CD8-positive, alpha-beta T cell (primary cell): ENCODE measurements at places on chromosomes 7 and 10. TPM values are rescaled to one million over a fixed set of nuclear protein-coding genes. Genes with fewer than 3 reads are reported as not detected.

DNA sequence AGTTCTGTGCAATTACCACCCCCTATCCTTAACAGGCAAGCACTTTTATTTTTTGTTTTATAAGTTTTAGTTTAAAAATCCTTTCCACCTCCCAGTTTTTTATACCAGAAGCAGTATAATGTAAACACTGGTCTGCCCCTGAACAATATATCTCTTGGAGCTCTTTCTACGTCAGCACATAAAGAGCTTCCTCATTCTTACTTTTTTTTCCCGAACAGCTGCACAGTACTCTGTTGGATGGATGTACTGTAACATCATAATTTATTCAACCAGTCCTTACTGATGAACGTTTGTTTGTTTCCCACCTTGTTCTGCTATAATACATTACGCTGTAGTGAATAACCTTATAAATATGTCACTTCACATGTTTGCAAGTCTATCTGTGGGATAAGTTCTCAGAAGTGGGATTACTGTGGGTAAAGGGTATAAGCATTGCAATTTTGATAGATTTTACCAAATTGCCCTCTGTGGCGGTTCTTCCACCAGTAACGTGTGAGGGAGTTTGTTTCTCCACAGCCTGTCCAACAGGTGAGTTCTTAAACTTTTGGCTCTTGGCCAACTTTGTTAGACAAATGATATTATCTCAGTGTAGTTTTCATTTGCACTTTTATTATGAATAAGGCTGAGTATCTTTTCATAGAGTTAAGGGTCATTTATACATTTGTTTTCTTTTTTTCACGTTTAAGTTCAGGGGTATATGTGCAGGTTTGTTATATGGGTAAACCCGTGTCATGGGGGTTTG lies 32.8 kb downstream of the ADRA2A start:
- no peak for DNase-seq

DNA sequence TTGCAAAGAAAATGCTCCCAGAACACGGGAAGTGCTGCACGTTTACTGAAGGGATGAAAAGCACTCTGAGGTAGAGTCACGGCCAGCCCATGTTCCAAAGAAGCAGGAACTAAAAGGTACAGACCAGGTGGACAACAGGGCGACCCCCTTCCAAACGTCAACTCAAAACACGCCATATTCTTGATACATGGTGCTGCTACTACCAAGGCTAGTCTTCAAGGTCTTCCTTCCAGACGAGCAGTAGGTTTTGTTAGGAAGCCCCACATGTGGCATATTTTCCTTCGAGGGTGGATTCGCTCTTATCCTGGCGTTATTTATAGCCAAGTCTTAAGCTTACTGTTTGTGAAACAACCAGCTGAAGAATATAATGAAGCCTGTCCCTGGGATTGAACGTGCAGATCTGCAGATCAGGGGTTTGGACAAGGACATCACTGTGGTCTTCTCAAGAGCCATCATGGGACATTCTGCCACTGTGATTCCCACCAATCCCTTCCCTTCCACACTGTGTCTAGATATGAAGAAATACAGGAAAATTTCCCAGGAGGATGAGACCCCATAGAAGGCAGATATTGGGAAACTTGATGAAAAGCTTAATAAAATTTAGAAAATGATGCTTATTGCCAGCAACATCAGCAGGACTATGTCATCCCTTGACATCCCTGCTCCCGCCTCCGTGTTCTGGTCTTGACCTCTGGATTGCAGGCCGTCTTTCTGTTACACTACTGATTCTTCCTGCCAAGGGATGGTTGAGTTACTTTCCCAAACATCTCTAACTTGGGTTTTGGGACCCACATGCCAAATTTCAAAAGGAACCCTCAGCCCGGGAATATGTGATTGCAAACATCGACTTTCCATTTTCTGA lies 734.4 kb downstream of the PARD3 start:
- no peak for DNase-seq

- peak; percentile 8 for DNase-seq
Measured at GRCh38 chr10:78336402-78336791, 302.7 kb downstream of the RPS24 start.

DNA sequence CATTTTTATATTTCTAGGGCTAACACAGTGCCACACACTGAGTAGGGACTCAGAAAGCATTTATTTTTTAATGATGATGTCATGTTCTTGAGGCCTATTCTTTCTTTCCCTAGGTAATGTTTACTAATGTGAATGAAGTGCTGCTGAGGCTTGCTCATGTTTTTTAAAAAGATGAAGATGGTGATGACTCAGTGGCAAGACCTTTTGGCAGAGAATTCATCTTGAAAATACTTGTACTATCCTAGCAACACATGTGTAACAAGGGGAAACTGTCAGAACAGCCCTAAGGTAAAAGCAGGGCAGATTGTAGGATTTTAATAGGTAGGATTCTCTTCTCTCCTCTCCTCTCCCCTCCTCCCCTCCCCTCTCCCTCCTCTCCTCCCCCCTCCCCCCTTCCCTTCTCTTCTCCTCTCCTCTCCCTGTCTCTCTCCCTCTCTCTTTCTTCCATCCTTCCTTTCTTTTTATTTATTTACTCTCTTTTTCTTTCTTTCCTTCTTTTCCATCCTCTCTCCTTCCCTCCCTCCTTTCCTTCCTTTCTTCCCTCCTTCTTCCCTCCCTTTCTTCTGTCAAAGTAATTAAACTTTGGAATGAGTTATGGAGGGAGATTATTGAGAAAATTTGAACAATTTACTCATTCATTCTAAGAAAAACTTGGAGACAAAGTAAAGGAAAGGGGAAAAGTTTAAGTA lies 75.3 kb downstream of the ZNF92 start:
- no peak for DNase-seq

- DNase-seq: no peak
Measured at GRCh38 chr7:47344171-47344955, 237.5 kb downstream of the TNS3 start.

- no peak for DNase-seq
Measured at GRCh38 chr7:134046594-134047128, 80.5 kb upstream of the LRGUK start.

DNA sequence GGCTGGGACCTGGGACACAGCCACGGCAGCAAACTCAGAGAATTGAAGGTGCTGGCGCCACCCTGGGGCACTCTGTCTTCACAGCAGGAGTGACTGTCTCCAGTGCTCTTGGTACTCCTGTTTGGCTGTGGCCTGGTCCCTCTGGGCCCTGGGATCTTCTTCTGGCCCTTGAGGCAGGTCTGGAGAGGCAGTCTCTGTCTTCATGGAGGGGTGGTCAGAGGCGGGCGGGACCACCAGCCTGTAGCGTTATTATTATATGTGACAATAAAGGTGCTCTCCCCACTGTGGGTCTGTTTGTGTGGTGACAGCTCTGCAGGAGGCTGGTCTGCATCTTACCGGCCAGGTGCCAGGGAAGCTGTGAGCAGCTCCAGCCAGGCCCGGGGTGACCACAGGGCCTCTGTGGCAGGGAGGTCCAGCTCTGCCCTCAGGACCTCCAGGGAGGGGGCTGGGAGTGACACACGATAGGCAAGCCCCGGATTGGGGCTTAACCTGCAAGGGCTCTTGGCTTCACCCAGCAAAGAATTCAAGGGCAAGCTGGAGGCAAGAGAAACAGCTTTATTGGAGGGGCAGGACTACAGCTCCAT lies 70.3 kb downstream of the MYL10 start:
- DNase-seq: no peak

GRCh38 chr7:25738528-25738927 lies 413.5 kb upstream of the NFE2L3 start:
- DNase-seq: no peak

GRCh38 chr10:78301481-78301880 lies 267.8 kb downstream of the RPS24 start:
- peak; percentile 8 for DNase-seq

DNA sequence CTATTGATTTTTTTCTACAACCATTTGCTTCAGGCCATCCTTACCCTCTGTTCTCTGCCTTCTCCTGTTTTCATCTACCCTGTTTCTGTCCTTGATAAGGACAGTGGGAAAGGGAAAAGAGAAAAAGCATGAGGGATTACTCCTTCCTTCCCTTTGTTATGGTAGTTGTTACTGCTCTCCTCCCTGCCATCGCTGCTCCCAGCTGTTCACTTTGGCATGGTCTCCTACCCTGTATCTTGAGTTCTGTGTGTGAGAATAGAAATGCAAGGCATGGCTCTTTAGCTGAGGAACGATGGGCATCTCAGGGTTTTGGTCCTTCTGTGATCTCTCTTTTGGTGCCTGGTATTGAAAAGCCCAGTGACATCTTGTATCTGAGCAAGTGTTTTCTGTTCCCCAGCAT lies 6.4 kb downstream of the CCSER2 start:
- DNase-seq: no peak

- DNase-seq: no peak
Measured at GRCh38 chr10:52261362-52261761, 52.7 kb upstream of the DKK1 start.

- no peak for DNase-seq
Measured at GRCh38 chr10:78891741-78892140, 177.0 kb upstream of the ZMIZ1 start.

GRCh38 chr7:100152937-100153666 lies 4.4 kb downstream of the LAMTOR4 start:
- no peak for DNase-seq

DNA sequence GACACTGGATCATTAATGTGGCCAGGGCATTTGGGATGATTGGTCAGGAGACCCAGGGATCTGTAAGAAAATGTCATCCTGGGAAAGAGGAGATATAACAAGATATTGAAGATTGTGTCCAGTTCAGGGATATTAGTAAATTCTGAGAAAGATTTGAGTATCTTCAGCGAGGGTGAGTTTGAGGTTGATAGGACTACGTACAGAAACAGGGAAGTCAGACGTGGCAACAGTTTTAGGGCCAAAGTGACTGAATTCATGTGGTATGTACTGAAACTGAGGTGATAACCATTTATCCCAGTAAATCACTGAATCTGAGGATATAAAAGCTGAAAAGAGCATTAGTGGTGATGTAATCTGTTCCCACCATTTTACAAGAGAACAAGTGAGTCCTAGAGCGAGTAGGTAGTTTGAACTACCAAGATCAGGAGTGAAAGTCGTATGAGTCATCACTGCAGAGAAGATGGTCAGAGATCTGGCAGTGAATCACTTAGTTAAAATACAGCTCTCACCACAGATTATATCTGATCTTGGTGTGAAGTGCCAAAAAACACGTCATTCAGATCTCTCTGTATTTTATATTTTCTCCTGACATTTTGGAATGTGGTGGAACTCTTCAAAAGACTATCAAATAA lies 220.5 kb downstream of the CDK14 start:
- DNase-seq: no peak

DNA sequence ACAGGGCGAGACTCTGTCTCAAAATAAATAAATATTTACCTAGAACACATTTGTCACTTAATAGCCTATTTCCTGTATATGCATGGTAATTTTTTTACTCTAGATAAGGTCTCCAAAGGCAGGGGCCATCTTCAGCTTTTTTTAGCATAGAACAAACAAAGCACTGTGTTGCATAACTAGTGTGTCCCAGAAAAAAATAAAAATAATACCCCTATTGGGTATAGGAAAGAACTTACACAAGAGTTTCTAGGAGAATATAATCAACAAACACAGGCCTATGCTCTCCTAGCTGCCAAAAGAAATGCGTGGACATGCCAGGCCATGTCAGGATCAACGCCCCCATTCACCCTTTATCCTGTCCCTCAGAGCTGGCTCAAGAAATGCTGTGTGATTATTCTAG lies 103.6 kb downstream of the PARD3 start:
- DNase-seq: no peak

GRCh38 chr7:41524876-41525275 lies 178.0 kb downstream of the INHBA start:
- no peak for DNase-seq

- DNase-seq: no peak
Measured at GRCh38 chr10:91617072-91617609, 15.7 kb downstream of the PPP1R3C start.

DNA sequence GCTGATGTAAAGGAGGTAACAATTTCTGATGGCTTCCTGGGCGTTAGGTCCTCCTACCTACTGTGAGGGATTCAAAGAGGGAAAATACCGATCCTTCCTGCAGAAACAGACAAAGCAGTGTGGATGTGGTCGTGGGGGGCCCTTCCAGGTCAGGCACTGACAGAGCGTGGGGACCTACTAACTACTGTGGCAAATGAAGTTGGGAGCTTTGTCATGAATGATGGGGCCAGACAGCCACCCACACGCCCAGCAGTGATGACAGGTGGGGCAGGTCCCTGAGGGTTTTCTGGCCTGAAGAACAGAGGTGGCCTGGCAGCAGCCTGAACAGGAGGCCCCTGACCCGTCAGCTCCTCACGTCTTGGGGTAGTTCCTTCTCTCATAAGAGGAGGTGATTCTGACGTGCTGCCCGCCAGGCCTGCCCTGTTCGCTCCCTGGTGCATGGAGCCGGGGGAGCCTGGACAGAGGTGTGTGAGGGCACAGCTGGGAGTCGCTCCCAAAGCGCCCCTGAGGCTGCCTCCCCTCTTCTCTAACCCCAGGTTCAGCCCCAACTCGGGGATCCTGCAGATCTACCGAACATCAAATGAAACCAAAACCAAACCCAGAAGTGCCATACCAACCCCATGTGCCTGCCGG lies 4.2 kb downstream of the ATP6V0E2 start:
- no peak for DNase-seq

GRCh38 chr7:158468181-158468580 lies 119.4 kb downstream of the PTPRN2 start:
- DNase-seq: no peak

GRCh38 chr10:38003026-38003425 lies 7.4 kb upstream of the ZNF33A start:
- no peak for DNase-seq

DNA sequence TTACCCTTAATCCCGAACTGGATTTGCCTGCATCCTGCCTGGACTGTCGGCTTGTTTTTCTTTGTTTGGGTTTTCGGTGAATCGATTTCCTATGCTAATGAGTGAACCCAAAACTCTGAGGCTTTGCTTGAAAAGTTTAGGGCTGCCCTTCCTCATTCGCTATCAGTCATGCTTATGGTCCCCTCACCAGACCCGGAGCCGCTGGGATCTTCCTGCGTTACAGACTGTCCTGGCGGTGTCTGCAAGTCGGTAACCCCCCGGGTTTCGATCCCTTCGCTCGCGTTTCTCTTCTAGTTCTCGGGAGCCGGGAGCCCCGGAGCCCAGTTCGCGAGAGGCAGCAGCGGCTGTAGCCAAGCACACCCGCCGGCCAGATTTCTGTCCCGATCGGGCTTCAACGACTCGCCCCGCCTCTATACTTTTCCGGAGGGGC lies 2.2 kb downstream of the EMX2 start:
- no peak for DNase-seq

DNA sequence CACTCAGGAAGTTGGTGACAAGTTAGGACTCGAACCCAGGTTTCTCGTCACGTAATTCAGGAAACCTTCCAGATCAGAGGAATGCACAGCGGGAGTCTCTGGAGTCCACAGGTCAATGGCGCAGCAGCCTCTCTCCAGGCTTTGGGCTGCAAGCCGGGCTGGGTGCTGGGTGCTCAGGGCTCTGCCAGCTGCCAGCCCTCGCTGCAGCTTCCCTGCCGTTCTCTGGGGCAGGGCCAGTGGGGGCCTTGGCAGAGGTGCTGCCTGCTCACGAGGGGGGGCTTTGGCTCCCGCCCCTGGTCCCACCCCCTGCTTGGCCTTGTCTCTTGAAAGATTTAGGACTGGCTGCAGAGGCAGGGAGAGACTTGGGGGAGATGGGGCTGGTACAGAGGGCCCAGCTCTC lies at the start of gene TACR2:
TSS of gene TACR2 (minus strand) at position 224 of the 400 bp plus-strand sequence. CDS start 595 bp downstream, outside the sequence.
- no peak for DNase-seq

- no peak for DNase-seq
Measured at GRCh38 chr7:25897261-25897782, 254.7 kb upstream of the NFE2L3 start.

CCL24 gene
- not detected for total RNA-seq

CYP26A1 gene
- total RNA-seq: not detected

MLXIPL gene
- total RNA-seq: not detected

SCART1 gene
- total RNA-seq: 3.4 TPM

PPP1R9A gene
- total RNA-seq: 0.11 TPM

AGAP9 gene
- 5.4 TPM for total RNA-seq

ODAD2 gene
- total RNA-seq: not detected

GPR15LG gene
- not detected for total RNA-seq

UNCX gene
- not detected for total RNA-seq
